ENCODE measurements at places on chromosomes 2 and 18. TPM values are rescaled to one million over a fixed set of nuclear protein-coding genes. Genes with fewer than 3 reads are reported as not detected.

POTEF gene
- not detected for total RNA-seq

CHCHD5 gene
- 11.0 TPM for total RNA-seq

PER2 gene
- 2.1 TPM for total RNA-seq

PLGLB2 gene
- 1.7 TPM for total RNA-seq

CROCC2 gene
- 0.51 TPM for total RNA-seq

AAK1 gene
- 21.1 TPM for total RNA-seq

SCYGR4 gene
- not detected for total RNA-seq

GKN1 gene
- total RNA-seq: not detected

CPLX4 gene
- not detected for total RNA-seq

RGPD3 gene
- total RNA-seq: 0.17 TPM

DOK6 gene
- total RNA-seq: 4.0 TPM

FTCDNL1 gene
- total RNA-seq: 3.6 TPM

MFSD2B gene
- 0.17 TPM for total RNA-seq

ACOXL gene
- total RNA-seq: not detected

ANKRD29 gene
- 6.9 TPM for total RNA-seq

NAT8 gene
- not detected for total RNA-seq

CCT7 gene
- total RNA-seq: 262 TPM

SIX2 gene
- total RNA-seq: not detected

FBXO36 gene
- 3.5 TPM for total RNA-seq

MOGAT1 gene
- total RNA-seq: not detected

MAP2 gene
- 51.0 TPM for total RNA-seq

ITGA4 gene
- total RNA-seq: 57.5 TPM

PROM2 gene
- 0.26 TPM for total RNA-seq

DUSP19 gene
- 5.1 TPM for total RNA-seq

LRRTM1 gene
- total RNA-seq: not detected

EMILIN1 gene
- total RNA-seq: 251 TPM

SOX11 gene
- total RNA-seq: 2.1 TPM

MEP1B gene
- under 0.01 TPM for total RNA-seq

MRPL30 gene
- 34.9 TPM for total RNA-seq

METTL4 gene
- 12.2 TPM for total RNA-seq

ST6GAL2 gene
- not detected for total RNA-seq

TMEM178A gene
- 0.26 TPM for total RNA-seq

SP9 gene
- total RNA-seq: not detected

TFPI gene
- 111 TPM for total RNA-seq

ADD2 gene
- total RNA-seq: 2.5 TPM

PKP4 gene
- total RNA-seq: 32.6 TPM

OSR1 gene
- 17.7 TPM for total RNA-seq

DAPL1 gene
- not detected for total RNA-seq

DSG2 gene
- total RNA-seq: 0.33 TPM

MAL gene
- total RNA-seq: not detected

GALNT14 gene
- total RNA-seq: 0.83 TPM

IHH gene
- not detected for total RNA-seq

CYP27A1 gene
- total RNA-seq: 40.6 TPM

TFCP2L1 gene
- total RNA-seq: not detected

LOXHD1 gene
- total RNA-seq: not detected

CXCR2 gene
- not detected for total RNA-seq

CD8B gene
- total RNA-seq: not detected

AFF3 gene
- 0.50 TPM for total RNA-seq

STK17B gene
- total RNA-seq: 43.1 TPM

LYPD6B gene
- total RNA-seq: not detected

PROKR1 gene
- not detected for total RNA-seq

RFTN2 gene
- 10.2 TPM for total RNA-seq

SOWAHC gene
- total RNA-seq: 7.1 TPM

AP1S3 gene
- total RNA-seq: 3.3 TPM

Data from fibroblast of lung (primary cell).